Activated naive CD4-positive, alpha-beta T cell treated with anti-CD3 and anti-CD28 coated beads, Interleukin-2, amount 50 U/mL, for 72 hours (primary cell): ENCODE measurements at places on chromosomes 6 and 20. TPM values are rescaled to one million over a fixed set of nuclear protein-coding genes. Genes with fewer than 3 reads are reported as not detected.

GRCh38 chr6:80553071-80553740, 446.7 kb downstream of the BCKDHB start:
- DNase-seq, result no peak

- DNase-seq, result no peak
Observed at GRCh38 chr20:43189554-43190331, at the start of gene PTPRT. TSS of gene PTPRT (minus strand) at chr20:43189906. CDS start at chr20:43189733, 173 bp downstream.

The TNF gene
- 250 TPM for total RNA-seq

DNA sequence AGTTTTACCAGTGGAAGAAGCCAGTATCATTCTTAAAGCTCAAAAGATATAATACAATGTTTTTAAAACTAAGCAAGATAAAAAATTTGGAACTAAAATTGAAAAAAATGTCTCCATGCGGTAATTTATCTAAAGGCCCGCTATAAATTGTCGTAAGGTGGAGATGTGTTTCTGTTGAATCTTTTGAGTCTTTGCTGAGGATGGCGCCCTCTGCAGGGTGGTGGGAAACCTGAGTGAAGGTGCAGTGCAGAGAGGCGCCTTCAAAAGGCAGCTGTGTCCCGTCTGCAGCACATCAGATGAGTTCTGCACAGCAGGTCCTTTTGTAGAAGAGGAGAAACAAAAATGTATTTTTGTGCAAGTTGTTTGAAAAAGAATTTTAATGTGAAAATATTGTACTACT, 29.4 kb upstream of the KIF25 start:
- no peak for DNase-seq

GRCh38 chr20:1879934-1880333, 15.3 kb upstream of the SIRPA start:
- DNase-seq, result no peak

DNA sequence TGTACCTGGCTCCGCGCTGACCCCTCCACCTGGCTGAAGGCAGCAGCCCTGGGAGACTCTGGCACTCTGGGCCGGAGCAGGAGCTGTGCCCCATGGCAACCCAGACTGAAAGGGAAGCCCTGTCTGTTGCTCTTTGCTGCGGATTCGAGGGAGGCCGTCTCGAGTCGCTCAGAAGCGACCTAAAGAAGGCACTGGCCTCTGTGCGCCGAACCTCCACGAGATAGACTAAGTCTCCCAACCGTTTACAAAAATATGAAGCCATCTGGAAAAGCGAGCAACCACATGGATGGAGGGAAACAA, 10.5 kb upstream of the TBX18 start:
- no peak for DNase-seq

The KIFC1 gene
- total RNA-seq, result 103 TPM
